ENCODE measurements at places on chromosomes 5 and 9.

GRCh38 chr9:31005086-31005665 lies 1379.3 kb upstream of the ACO1 start:
- no peaks in the 10 kb centered on the region for H3K36me3 ChIP-seq
- H3K4me3 ChIP-seq, result no peak overlapping the region
- no peaks in the 10 kb centered on the region for H3K27me3 ChIP-seq
- no peaks in the 10 kb centered on the region for H3K4me1 ChIP-seq
- H3K27ac ChIP-seq, result no peak overlapping the region

GRCh38 chr5:67516948-67517565 lies 320.5 kb upstream of the CD180 start:
- no peak overlapping the region for H3K27ac ChIP-seq
- H3K27me3 ChIP-seq, result no peaks in the 10 kb centered on the region
- H3K36me3 ChIP-seq, result no peaks in the 10 kb centered on the region
- DNase-seq, result no peak
- H3K4me3 ChIP-seq, result no peak overlapping the region

DNA sequence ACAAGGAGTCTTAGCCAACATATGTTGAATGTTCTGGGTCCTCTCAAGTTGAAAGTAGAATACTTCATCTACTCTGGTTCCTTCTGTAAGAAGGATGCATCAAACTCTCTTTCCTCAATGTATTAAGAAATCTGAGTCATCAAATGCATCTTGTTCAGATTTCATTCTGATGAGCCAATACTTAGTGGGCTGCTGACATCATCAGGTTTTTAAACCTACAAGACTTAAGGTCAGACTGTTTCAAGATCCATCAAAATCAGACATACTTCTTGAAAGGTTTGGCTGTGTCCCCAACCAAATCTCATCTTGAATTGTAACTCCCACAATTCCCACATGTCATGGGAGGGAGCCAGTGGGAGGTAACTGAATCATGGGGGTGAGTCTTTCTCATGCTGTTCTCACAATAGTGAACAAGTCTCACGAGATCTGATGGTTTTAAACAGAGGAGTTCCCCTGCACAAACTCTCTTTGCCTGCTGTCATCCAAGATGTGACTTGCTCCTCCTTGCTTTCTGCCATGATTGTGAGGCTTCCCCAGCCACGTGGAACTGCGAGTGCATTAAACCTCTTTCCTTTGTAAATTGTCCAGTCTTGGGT lies 168.8 kb downstream of the RAPGEF6 start:
- H3K27me3 ChIP-seq, result no peaks in the 10 kb centered on the region
- no peak overlapping the region for H3K27ac ChIP-seq
- no peaks in the 10 kb centered on the region for H3K36me3 ChIP-seq
- H3K4me3 ChIP-seq, result no peak overlapping the region
- no peak for DNase-seq
- no peaks in the 10 kb centered on the region for H3K4me1 ChIP-seq

DNA sequence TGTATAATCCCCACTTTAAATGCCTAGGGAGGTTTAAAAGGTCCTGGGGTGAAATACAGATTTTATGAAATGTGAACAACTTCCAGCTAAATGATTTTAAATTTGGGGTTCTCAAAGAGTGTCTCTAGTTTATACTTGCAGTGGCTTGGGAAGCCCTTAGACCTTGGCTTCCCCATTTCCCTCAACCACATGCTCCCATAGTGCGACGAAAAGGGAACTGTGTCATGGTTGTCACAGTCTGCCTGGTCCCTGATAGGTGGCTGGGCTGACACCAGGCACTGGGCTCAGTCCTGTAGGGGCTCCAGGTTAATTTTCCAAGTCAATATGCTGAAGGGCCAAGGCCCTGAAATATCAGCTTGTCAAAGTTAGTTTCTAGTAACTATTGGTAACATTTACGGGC lies 10.4 kb upstream of the CXCL14 start:
- 0 out of 2 replicates have a peak, but pooled peaks cover 2% of the 10 kb centered on the region for H3K4me1 ChIP-seq
- H3K4me3 ChIP-seq, result no peak overlapping the region
- no peaks in the 10 kb centered on the region for H3K36me3 ChIP-seq
- no peak for DNase-seq

- DNase-seq, result no peak
- H3K27me3 ChIP-seq, result no peaks in the 10 kb centered on the region
- no peak overlapping the region for H3K4me3 ChIP-seq
- no peaks in the 10 kb centered on the region for H3K36me3 ChIP-seq
- H3K27ac ChIP-seq, result no peak overlapping the region
Measured at GRCh38 chr9:110124439-110124838, 83.5 kb downstream of the C9orf152 start.

DNA sequence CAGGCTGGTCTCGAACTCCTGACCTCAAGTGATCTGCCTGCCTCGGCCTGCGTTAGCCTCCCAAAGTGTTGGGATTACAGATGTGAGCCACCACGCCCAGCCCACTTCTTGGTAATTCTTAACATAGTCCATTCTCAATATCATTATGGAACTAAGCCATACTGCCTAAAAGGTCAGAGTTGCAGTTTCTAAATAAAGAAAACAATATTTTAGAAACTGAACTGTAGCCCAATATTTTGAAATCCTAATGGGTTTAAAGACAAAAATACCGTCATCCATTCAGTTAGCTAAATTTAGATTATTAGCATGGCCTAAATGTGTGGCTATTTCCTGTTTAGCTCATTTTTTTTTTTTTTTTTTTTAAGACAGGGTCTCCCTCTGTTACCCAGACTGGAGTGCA lies 99.5 kb downstream of the USP20 start:
- no peak overlapping the region for H3K27ac ChIP-seq
- no peaks in the 10 kb centered on the region for H3K36me3 ChIP-seq
- no peak overlapping the region for H3K4me3 ChIP-seq
- H3K4me1 ChIP-seq, result peaks cover 1% of the 10 kb centered on the region

Measured in iPS DF 6.9 (cell line).